ENCODE measurements at places on chromosomes 4 and X.
A peak's percentile ranks its signal among the peaks of the same experiment; 100 is the strongest.

DNA sequence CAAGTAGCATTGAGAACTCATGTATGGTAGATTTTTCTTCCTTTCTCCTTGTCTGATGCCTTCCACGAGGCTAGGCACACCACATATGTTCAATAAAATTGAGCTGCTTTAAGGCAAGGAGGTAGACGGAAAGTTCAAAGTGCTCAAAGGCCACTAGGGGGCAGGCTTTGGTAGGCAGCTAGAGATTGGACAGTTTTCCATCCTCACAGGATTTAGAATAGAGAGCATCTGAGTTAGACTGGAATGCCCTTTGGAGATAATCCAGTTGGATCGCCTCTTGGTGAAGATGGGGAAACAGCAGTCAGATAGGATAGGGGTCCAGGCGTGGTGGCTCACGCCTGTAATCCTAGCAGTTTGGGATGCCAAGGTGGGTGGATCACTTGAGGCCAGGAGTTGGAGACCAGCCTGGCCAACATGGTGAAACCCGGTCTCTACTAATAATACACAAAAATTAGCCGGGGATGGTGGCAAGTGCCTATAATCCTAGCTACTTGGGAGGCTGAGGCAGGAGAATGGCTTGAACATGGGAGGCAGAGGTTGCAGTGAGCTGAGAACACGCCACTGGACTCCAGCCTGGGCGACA is 30.4 kb downstream of the ELF4 start:
- peak; percentile 81 for DNase-seq

DNA sequence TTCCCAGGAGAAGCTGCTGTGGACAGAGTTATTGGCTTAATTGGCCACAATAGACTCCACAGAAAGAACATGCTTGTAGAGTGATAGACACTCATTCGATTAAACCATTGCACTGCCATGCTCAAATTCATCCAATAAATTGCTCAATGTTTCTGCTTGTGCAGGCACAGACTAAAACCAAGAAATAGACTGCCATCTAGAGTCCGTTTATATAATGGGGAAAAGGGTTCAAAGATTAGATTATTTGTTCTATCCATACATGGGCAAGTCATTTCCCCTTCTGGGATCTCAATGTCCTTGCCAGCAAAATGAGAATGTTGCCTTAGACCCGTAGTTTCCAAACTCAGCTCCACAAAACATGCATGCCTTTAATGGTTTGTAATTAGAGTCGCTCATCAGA is 8.7 kb downstream of the SMIM10 start:
- peak; percentile 27 for DNase-seq

DNA sequence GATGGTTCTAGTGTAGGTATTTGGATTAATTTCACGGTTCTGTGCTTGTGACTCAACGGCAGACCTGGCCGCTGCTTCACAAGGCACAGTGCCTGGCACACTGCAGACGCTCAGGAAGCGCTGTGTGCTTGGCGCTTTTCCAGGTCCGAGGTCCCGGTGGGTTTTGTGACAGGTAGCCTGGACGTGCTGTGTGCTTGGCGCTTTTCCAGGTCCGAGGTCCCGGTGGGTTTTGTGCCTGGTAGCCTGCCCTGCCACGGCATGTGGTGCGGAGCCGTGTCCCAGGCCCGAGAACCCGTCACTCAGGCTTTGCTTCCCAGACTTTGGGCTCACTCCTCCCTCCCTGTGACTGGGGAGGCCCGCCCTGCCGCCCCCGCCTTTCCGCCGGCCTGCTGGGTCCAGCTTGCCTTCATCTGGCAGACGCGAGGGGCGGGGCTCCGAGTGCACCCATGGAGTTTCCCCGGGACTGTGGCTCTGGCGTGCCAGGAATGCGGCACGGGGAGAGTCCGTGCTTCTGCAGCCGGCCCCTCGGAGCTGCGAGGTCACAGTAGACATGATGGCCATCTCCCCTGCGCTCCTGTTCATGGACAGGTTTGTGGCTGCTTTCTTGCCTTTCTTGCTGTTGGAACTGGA is 44.2 kb downstream of the TBC1D14 start:
- no peak for DNase-seq

GRCh38 chr4:47145630-47146029 is 114.3 kb downstream of the GABRB1 start:
- DNase-seq = no peak

- DNase-seq = no peak
Observed at GRCh38 chr4:119657111-119657611, 28.6 kb upstream of the PDE5A start.

DNA sequence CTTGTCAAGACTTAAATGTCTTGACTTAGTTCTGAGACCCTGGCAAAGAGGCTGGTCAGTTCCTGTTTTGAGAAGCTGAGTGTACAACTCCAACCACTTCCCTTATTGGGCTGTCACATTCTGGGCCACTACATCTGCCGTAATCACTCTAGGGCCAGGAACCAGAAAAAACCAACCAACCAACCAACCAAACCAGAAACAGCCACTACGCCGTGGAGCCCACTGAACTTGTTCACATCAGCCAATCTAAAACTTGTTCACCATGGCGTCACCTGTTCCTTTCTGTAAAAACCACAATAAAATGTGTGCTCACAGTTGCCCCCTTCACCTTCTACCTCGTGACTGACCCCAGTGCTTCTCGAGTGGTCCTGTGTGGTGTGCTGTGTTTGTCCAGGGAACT is 107.3 kb downstream of the JADE1 start:
- no peak for DNase-seq

- DNase-seq = no peak
Observed at GRCh38 chr4:180550106-180550505, 1693.1 kb upstream of the TENM3 start.

DNA sequence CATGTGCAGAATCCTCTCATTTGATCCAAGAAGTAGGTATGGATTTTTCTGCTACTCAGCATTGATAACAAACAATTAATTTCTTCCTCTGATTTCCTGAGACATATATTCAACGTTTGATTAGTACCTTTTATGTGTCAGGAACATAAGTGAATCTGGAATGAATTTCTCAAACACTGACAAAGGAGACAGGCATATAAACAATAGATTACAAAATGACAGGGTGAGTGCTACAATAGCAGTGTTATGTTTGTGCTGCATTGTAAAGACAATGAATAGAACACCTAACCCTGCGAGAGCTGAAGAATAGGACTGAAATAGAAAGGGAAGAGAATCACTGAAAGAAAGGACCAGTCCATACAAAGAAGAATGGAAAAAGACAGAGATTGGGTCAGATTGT is 52.9 kb downstream of the ARHGAP24 start:
- no peak for DNase-seq

- no peak for DNase-seq
Observed at GRCh38 chr4:164501074-164501473, 252.9 kb upstream of the SMIM31 start.

DNA sequence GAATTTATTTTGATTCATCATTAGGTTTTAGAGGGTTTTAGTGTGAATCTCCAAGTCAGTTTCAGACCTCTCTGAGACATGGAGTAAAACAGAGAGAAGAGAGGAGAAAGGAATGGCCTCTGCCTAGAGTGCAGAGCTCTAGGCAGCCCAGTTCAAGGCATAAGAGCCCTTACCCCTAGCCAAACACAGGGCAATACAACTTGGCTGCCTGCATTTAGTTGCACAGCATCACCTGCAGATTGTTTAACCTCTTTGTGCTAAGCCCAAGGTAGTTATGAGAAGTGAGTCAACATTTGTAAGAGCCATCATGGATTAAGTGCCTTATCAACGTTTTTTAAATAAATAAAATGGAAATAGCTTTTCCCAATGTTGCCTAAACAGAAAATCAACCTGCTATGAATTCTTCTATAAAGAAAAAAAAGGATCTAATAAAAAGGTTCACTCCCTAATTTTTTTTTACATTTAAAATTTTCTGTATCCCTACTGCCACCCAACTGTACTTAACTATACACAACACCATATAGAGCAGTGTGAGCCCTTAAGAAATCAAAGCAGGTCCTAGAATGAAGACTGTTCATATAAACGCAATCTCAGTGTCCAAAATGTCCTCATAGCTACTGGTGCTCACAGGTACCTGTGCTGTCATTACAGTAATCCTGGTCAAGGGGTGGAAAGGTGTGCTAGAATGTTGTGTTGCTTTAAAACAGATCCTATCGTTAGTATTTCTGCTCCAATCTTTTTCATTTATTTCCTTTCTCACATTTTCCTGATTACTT is 36.0 kb downstream of the PF4 start:
- no peak for DNase-seq

DNA sequence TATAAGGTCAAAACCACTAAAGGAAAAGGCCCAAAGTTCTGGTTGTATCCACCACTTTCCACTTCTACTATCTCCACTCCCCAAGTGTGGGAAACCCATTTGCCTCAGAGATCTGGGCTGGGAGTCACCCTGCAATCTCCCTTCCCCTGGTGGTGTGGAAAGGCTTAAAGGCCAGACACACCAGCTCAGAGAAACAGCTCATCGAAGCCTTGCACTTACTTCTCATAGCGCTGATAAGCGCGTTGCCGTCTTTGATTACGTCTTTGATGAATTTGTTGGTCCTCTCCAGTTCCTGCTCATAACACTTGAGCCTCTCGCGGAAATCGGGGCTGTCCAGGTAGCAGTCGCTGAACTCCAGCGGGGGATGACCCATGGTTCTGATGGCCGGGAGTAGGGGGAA is 647 bp downstream of the OPHN1 start:
- DNase-seq = no peak

GRCh38 chrX:54076903-54077302 is 32.6 kb upstream of the PHF8 start:
- DNase-seq = no peak

GRCh38 chr4:104971462-104971861 is 175.2 kb upstream of the TET2 start:
- DNase-seq = no peak

DNA sequence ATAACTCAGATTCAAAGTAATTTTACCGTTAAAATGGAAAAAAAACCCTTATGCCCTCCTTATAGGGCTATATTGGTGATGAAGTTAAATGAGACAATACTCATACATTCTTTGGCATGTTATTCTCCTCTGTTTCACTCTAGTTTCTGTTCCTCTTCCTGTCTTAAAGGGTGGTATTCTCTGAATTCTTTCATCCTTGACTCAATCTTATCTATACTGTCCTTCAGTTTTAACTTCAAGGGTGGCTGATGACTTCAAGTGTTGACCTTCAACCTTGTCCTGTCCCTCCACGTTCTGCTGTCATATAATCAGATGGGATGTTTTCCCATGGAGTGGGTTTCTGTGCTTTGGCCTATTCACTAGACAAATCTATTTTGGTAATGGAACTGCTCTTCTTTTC is 44.0 kb downstream of the ZNF518B start:
- DNase-seq = no peak

DNA sequence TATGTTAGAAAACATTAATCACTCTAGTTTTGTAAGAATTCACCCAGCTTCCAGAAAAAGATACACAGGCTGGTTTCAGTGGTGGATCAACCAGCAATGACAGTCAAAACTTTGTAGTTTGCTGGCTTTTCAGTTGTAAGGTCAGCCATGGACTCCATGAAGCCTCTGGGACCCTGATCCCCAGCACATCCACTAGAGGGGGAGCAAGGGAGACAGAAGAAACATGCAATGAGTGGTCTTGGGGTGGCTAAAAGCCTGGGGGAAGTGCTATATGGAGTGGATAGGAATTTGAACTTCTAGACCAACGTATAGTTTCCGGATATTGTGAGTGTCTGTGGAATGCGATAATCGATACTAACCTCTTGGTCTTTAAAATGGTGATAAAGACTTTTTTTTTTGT is 72.7 kb downstream of the AFF2 start:
- DNase-seq = no peak
